ENCODE measurements at places on chromosomes 6 and 20. TPM values are rescaled to one million over a fixed set of nuclear protein-coding genes. Genes with fewer than 3 reads are reported as not detected.

The LY6G6F gene
- not detected for total RNA-seq

The SSTR4 gene
- total RNA-seq, result not detected

The PACRG gene
- 0.81 TPM for total RNA-seq

The DIDO1 gene
- 72.0 TPM for total RNA-seq
